ENCODE measurements at places on chromosomes 5 and 9.

DNA sequence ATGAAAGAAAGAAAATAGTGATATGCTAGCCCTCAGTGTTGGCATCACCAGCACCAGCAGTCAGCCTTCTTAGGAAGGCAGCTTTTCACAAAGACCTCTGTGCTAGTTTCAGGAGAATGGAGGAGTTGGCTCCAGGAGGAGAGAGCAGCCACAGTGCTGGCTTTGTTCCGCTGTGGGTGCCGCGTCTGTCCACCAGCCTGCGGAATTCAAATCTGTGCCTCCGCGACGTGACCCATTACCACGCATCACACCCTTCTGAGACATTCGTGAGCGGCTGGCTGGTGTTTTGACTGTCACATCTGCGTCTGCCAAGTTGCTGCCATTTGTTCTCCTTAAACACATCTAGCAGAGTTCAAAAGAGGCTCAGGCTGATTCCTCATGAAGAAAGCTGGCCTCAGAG is 34.4 kb downstream of the SNX18 start:
- no peak for DNase-seq

DNA sequence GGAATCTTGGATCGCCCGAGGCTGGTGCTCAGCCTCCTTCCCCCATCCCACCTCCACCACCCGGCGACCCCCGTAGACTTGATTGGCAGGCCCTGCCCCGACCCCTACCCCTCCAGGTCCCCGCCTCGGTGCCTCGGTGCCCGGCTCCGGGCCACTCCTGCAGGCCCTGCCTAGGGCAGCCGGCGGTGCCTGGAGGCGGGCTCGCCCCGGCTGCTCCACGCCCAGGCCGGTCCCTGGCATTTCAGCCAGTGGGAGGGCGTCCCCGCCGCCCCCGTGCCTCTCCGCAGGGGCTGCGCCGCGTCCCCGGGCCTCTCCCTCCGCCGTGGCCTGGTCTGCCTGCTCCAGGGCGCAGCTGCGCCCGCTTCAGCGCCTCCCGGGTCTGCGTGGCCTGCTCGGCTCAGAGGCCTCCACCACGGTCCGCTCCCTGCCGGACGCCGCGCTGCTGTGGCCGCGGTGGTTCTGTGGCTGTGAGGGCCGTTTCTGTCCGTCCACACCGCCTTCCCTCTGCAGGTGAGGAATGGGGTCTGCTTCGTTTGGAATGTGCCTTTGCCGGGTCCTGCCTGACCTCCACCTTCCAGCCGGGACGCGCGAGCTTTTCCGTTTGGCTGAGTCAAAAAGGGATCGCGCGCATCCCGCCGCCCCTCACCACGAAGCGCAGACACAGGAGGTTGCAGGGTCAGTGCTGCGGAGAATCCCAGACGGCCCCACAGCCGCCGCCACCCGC is 48.3 kb upstream of the IRX4 start:
- no peak for DNase-seq

- DNase-seq: no peak
These were observed 19.5 kb upstream of the RAB14 start for GRCh38 chr9:121220996-121221663.

- no peak for DNase-seq
These were observed 7.0 kb upstream of the CD74 start for GRCh38 chr5:150419630-150420270.

GRCh38 chr5:95406426-95407090 is 15.4 kb downstream of the FAM81B start:
- peak; percentile 79 for DNase-seq

DNA sequence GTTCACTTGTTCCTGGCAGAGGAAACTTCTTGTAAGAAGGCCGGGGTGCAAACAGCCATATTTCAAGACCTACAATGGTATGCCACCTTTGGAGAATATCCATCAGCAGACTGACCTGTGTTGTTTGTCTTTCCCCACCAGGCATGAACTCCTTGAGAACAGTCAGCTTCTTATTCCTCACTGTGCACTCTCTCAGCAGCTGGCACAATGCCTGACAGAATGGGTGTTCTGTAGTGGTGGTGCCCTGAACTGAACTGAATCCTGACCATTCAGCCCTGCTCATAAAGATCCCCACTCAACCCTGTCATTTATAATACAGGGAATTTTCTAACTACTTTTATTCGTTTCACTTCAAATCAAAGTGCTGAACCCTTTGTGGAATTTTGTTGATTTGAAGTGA is 206.9 kb downstream of the COX7C start:
- no peak for DNase-seq

DNA sequence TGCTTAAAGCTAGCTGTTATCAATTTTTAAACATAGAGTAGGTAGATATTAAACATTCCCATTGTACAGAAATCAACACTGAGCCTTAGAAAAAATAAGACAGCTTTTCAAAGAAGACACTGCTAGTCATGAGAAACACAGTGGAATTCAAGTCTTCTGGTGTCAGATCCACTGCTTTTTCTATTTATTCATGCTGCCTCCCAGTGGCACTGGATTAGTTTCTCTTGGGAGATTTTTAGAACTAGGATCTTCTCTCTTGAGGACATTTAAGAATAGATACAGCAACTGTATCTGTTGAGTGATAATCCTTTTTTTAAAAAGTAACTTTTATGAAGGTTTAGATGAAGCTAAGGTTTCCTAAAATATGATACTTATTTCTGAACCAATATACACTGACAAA is 1635.4 kb upstream of the C9orf72 start:
- no peak for DNase-seq

- DNase-seq: peak; percentile 92
These were observed 172.3 kb downstream of the PDZD2 start for GRCh38 chr5:31811210-31811609.

DNA sequence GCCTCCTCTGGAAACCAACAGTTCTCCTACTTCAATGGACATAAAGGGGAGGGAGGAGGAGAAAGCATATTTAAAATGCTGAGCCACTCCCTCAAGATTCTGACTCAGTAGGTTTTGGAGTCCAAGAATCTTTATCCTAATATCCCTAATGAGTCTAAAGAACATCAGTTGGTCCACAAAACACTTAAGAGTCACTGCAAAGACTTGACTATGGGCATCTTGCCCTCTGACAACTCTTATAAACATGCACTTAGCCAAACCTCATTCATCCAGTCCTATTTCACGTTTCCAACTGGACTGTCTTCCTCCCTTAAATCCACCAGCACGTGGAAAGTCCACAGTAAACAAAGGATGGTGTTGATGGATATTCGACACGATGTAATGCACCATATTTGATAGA is 172.5 kb downstream of the FAM114A2 start:
- DNase-seq: no peak

All from fibroblast of upper back skin (primary cell).